ENCODE measurements at places on chromosomes 2 and 18.
A peak's percentile ranks its signal among the peaks of the same experiment; 100 is the strongest.

- DNase-seq: no peak
Observed at GRCh38 chr2:23826040-23826439, 100.9 kb downstream of the ATAD2B start.

GRCh38 chr2:162365392-162365791 lies 21.5 kb downstream of the GCA start:
- DNase-seq: no peak

- DNase-seq: no peak
Observed at GRCh38 chr18:60018618-60019462, 119.0 kb downstream of the PMAIP1 start.

GRCh38 chr2:221529943-221530652 lies 42.0 kb downstream of the EPHA4 start:
- no peak for DNase-seq

GRCh38 chr2:239881031-239881471 lies 144.1 kb downstream of the NDUFA10 start:
- DNase-seq: no peak

DNA sequence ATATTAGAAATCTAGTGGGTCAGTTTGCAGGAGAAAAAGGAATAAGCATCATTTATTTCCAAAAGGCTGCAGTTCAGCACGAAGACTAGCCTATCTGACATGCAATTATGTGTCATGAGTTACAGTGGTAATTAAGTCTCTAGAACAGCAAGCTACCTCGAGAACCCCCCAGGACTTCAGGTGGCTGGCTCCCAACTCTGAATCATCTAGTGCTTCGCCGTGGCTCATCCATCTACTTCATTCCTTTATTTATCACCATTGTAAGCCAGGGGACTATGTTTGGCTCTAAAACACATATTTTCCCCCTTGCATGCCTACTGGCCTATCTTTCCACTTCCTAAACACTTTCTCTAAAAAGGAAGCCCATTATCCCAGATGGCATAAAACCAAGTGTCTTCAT lies 121.6 kb downstream of the TXNL1 start:
- DNase-seq: no peak

DNA sequence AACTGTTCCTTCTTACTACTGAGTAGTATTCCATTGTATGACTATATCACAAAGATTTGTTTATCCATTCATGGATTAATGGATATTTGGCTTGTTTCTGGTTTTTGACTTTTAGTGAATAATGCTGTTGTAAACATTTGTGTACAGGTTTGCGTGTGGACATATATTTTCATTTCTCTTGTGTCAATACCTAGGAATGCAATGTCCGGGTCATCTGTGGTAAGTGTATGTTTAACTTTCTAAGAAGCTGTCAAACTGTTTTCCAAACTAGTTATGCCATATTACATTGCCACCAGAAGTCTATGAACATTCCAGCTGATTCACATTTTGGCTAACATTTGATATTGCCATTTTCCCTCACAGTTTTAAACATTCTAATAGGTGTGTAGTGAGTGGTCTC lies 29.1 kb upstream of the SLC16A14 start:
- no peak for DNase-seq

GRCh38 chr2:191892391-191892790 lies 45.5 kb upstream of the CAVIN2 start:
- DNase-seq: no peak

DNA sequence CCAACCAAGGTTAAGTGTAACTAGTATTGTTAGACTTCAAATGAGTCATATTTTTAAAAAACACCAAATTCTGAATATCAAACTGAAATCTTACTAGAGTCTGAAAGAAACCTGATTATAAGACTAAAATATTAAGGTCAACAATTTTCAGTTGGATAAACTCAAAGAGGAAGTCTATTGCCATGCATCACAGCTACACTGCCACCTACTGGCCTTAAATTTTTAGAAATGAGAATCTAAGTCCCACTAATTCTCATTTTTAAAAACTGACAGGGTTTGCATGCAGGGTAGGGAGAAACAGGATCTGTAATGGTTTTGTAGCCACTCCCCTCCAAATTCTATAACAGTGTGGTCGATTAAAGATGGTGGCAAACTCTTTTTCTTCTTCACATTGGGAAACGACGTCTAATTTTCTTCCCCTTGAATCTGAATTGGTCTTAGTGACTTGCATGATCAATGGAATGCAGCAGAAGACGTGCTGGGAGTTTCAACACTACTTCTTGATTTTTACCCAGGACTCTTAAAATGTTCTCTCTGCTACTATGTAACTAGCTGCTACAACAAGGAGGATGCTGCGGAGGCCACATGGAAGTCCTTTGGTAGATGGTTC lies 176.1 kb upstream of the SESTD1 start:
- DNase-seq: no peak

DNA sequence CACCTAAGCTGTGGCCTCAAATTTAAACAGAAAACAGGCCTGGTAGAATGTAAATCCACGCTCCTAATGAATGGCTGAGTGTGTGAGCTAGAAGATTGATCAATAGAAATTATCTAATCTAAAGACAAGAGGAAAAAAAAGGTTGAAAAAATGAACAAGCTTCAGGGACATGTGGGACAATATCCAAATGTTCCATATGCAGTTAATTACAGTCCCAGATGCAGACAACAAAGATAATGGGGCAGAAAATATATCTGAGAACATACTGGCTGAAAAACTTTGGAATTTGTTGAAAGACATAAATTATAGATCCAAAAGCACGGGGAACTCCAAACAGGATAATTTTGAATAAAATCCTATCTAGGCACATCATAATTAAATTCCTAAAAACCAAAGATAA lies 186.7 kb upstream of the SIX2 start:
- DNase-seq: no peak

GRCh38 chr2:72973566-72974435 lies 56.5 kb downstream of the EMX1 start:
- DNase-seq: peak; percentile 4

- DNase-seq: no peak
Observed at GRCh38 chr18:67509741-67510391, 6.7 kb downstream of the DSEL start.

DNA sequence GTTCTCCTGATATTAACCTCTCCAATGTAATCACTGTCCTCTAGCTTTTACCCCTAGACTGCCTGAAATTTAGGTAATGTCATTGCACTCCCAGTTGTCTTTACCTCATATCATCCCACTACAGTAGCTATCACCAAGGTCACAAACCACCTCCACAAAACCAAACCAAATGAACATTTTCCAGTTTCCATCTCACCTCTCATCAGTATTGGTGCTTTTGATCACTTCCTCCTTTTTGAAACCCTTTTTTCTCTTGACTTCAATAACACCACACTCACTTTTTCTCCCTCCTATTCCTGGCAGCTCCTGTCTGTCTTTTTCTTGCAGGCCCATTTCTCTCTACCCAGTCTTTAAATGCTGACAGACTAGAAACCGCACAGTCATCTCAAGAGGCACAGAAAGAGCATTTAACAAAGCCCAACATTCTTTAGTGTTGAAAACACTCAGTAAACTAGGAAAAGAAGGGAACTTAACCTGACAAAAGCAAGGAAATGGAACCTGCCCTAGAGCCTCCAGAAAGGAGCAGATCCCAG lies 95.9 kb upstream of the SIX2 start:
- no peak for DNase-seq

- DNase-seq: no peak
Observed at GRCh38 chr2:105473011-105473410, 74.2 kb upstream of the FHL2 start.

- no peak for DNase-seq
Observed at GRCh38 chr2:23662941-23663920, 263.7 kb downstream of the ATAD2B start.

DNA sequence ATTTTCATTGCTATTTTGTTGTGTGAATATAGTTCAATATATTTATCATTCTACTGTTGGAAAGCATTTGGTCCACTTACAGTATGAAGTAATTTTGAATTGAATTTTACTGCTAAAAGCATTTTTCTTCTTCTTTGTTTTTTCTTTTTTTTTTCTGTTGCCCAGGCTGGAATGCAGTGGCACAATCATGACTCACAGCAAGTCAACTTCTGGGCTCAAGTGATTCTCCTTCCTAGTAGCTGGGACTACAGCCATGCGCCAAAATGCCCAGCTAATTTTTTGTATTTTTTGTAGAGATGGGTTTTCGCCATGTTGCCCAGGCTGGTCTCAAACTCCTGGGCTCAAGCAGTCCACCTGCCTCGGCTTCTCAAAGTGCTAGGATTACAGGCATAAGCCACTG lies 2.4 kb upstream of the ETAA1 start:
- DNase-seq: no peak

GRCh38 chr2:230809015-230809414 lies 55.7 kb upstream of the ITM2C start:
- no peak for DNase-seq

DNA sequence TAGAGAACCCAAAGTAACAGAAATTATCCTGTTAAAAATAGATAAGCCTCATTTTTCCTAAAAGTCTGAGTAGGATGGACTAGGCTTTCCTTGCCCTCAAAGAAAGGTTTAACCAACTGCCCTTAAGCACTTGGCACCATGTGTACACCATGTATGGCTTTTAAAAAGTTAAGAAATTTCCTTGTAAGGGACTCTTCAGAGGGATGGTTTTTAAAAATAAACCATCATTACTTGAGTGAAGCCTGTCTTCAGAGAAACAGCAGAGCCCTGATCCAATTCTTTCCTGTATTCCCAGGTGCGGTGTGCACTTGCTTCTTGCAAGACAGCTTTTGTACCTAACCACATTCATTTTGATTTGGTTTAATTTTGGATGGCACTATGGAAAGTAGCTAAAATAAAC lies 1.1 kb upstream of the NEMP2 start:
- no peak for DNase-seq

GRCh38 chr2:95061119-95061512 lies 35.6 kb downstream of the MAL start:
- DNase-seq: no peak

DNA sequence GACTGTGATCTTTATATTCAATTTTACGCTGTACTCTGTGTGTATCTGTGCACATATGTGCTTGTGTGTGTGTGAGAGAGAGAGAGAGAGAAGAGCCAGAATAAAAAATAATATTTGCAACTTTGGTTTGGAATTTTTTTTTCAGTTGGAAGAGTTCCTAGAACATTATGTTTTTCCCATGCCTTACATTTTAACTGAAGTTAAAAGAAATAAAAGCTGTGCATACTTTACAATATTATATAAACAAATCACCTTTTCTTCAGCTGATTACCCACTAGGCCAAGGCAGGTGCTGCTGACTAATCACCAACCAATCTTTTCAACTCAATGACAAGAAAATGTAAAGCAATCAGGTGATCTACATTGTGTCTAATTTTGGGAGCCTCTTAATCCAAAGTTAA lies 366.3 kb downstream of the NYAP2 start:
- DNase-seq: no peak

- DNase-seq: no peak
Observed at GRCh38 chr2:75476761-75477160, 84.0 kb downstream of the EVA1A start.

DNA sequence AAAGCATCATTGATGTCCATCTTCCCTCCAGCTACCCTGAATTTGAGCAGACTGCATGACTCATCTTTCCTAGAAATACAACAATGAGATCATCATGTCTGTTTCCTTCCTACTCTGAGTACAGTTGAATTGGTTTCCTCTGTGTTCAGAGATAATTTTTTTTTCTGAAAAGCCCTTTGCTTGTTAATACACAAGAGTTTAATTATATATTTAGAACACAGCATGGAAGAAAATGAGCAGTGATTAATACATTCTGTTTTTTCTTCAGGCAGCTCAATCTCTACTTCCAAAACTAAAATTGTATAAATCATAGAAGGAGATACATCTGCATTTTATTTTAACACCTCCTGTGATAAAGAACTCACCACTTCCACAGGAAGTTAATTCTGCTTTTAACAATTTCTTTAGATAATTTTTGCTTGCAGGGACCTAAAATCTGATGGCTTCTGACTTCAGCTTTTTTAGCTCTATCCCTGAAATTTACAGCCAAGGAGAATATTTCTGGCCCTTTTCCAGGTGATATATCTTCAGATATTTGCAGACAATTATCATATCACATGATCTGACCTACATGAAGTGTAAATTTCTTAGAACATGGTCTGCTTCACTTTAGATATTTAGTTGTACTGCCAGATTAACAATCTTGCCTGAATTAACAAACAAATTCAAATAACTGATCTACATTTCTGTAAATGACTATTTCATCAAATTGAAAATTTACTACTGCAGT lies 249.0 kb downstream of the TRIB2 start:
- no peak for DNase-seq

GRCh38 chr18:39846265-39846664 lies 2108.8 kb upstream of the PIK3C3 start:
- DNase-seq: no peak

GRCh38 chr2:126754240-126755004 lies 98.5 kb downstream of the GYPC start:
- no peak for DNase-seq

DNA sequence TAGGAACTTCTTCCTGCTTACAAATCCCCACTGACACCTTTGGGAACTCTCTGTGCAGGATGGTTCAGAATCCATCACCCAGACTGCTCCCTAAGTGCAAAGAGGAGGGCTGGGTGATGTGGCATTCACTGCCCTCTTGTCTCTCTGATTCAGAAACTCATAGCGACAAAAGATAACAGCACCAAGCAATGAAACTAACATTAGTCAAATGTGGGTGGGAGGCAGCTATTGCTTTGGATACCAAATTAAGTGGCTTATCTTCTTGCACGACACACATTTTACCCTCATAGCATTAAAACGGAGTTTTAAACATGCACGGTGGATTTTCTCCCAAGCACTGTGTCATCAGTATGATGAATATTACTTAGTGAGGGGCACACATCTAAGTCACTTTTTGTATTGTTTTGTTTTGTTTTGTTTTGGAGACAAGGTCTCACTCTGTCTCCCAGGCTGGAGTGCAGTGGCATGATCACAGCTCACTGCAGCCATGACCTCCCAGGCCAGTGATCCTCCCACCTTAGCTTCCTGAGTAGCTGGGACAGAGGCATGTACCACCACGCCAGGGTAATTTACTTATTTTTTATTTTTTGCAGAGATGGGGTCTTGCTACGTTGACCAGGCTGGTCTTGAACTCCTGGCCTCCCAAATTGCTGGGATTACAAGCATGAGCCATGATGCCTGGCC lies 40.9 kb upstream of the NEB start:
- no peak for DNase-seq

GRCh38 chr2:98127229-98127989 lies 40.4 kb downstream of the VWA3B start:
- DNase-seq: no peak

Data from NK-92 treated with Interleukin-12 subunit alpha and Interleukin-12 subunit beta, amount 100 ng/mL, for 24 hours (cell line).